ENCODE measurements at places on chromosomes 16 and 17.

DNA sequence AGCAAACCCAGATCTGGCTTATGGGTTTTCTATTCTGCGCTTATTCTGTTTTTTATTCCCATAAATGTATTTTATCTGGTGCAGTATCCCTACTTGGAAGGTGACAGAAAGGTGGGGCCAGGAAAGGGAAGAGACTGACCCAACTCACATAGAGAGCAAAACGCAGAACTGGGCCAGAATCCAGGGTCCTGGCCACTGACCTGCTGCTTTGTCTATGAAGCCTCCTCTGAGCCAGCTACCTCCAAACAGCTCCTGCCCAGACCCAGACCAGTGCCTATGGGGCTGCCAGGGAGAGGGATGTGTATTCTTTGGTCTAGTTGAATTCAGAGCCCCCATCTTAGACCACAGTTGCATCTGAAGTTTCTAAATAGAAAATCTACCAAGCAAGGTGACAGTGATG is 36.4 kb upstream of the CES5A start:
- DNase-seq: no peak

- DNase-seq: no peak
Measured at GRCh38 chr16:29824589-29825144, 4.4 kb downstream of the MVP start.

GRCh38 chr16:76574651-76575050 is 297.4 kb downstream of the CNTNAP4 start:
- no peak for DNase-seq

DNA sequence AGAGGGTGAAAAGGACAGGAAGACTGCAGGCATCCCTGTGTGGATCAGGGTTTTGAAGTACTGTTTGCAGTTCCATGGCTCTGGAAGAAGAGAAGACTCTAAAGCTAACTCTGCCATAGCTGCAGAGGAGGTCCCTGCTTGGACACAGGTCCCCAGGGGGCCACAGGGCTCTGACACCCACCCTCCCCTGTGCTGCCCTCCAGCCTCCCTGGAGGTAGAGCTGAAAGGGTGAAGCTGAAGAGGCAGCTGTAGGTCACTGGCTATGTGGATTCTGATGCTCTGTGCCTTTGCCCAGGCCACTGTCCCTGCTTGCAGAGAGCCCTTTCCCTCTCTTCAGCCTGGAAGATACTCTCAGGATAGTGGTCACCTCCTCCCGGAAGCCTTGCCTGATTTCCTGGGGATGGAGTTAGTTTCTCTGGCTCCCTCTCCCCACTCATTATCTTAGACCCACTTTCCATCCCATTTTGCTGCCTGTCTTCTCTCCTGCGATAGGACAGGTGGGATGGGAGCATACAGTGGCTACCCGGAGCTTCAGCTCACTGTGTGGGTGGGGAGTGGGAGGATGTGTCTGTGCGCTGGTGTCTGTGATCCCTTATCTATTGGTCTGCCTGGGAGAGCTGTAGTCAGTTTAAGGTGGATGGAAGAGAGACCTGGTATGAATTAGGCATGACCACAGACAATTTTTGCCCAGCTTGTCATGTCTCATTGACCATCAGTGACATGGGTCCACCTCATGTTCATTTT is 89.8 kb upstream of the TMEM97 start:
- no peak for DNase-seq
